Stimulated activated CD8-positive, alpha-beta memory T cell treated with anti-CD3 and anti-CD28 coated beads, Interleukin-2, amount 100 ng/mL, for 1 hour (primary cell): ENCODE measurements at places on chromosomes 4 and X.

DNA sequence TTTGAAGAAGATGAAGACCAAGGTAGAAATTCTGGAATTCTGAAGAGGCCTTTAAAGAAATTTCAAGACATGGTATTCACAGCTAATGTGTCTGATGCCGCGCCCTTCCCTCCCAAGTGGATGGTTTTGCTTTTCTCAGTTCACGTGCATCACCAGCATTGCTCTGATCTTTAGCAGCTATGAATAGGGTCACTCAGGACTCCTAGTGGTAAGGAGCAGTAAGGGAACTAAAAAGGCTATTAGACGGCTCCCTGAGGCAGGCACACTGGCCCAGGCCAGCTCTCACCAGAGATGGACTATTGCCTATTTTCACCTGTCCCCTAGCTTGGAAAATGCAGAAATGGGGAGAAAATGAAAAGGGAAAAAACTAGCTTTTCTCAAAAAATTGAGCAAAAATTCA is 447.5 kb upstream of the RASGEF1B start:
- DNase-seq = no peak

- DNase-seq = no peak
These were observed 13.7 kb downstream of the GAB3 start for GRCh38 chrX:154737136-154737535.

DNA sequence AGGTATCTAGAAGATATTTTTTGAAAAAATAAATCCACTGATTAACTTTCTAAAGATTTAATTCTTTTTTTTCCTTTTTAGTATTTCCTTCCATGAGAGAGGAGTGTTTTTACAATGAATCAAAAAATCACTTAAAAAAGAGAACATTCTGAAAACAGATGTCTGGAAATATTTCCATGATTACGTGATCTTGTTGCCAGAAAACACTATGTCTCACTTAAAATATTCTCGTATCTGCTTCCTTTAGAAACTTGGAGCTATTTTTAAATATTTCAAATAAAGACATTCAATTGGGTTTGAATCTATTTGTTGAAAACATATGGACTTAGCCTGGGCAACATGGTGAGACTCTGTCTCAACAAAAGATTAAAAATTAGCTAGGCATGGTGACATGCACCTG is 232.8 kb upstream of the RASGEF1B start:
- no peak for DNase-seq

DNA sequence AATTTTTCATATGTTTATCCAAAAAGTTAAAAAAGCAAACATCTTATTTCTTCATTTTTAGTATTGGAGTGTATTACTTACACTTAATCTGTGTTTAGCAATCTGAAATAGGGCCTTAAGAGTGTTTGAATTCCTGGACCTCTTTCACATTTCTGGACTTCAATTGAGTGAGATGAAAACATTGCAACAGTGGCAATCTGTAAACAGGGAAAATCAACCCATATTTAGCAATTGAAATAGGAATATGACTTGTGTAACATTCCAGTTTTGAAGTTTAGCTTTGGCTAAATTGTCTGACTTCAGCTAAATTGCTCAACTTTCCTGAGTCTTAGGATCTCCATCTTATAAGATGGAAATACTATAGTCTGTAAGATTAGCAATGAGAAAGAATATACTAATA is 34.6 kb upstream of the FHL1 start:
- DNase-seq = no peak

- DNase-seq = no peak
These were observed 31.8 kb downstream of the AMMECR1 start for GRCh38 chrX:110286106-110286505.

DNA sequence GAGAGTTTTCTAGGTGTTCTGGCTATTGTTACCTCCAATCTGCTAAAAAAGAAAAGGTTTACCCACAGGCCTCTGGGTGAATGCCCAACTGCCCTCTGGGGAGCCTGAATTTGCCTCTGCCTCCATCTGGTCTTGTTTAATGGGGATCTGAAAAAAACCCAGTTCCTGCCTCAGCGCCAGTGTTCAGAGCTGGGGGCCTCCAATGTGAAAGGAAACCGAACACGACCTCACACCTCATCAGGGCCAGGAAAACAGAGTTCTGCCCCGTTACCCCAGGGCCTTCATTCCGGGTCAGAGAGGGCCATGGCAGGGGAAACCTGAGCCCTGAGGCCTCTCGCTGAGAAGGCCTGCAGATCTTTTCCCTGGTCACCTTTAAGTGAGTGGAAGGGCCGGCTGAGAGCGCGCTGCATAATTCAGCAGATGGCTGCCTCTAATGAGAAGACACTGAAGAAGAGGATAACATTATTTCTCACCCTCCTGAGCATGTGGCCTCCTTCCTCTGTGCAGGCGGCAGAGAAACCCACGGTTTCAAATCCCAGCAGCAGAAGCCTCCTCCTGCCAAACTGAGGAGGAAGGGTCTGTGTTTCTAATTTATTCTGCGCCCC is 6.8 kb downstream of the SEPTIN6 start:
- no peak for DNase-seq

DNA sequence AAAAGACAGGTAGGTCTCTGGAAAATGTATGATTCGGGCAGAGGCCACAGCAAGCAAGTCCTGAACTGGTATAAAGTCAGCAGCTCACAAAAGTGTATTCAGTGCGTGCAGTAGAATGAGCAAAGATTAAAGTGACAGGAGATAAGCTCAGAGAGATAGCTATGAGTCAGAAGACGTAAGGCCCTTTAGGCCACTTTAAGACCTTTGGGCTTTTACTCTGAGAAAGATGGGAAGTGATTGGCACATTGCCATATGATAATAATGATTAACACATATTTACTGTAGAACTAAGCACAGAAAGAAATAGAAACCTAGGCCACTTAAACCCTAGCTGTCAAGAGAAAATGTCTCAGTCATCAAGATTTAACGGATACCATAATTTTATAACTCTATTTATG is 51.7 kb downstream of the TBCK start:
- no peak for DNase-seq

GRCh38 chr4:37821953-37822605 is 4.4 kb upstream of the PGM2 start:
- DNase-seq = no peak

- DNase-seq = no peak
These were observed at the start of gene SMIM10 for GRCh38 chrX:134990801-134991481. SMIM10 (plus strand) TSS chrX:134990991; CDS start chrX:134991096, 105 bp downstream.

DNA sequence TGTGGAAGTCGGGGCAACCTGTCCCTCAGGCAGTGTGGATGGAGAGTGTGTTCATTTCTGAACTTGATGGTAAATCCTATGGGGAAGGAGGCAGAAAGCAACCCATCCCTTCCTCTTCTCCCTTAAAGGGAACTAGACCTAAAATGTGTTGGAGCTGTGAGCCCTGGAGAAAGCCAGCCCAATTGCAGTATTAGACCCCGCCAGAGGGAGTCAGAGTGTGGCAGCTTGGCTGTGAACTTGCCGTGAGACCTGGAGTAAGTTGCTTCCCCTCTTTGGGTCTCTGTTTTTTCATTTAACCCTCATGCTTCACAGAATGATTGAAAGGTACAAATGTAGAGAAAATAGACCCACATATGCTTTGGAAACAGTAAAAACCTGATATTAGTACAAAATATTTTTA is 108.7 kb upstream of the PAK3 start:
- no peak for DNase-seq

- no peak for DNase-seq
These were observed 199.3 kb upstream of the FAT4 start for GRCh38 chr4:125115476-125115875.

- no peak for DNase-seq
These were observed 22.1 kb downstream of the PPP1R2C start for GRCh38 chrX:42755815-42756214.

- no peak for DNase-seq
These were observed 3.4 kb downstream of the AKAP14 start for GRCh38 chrX:119899125-119899524.

DNA sequence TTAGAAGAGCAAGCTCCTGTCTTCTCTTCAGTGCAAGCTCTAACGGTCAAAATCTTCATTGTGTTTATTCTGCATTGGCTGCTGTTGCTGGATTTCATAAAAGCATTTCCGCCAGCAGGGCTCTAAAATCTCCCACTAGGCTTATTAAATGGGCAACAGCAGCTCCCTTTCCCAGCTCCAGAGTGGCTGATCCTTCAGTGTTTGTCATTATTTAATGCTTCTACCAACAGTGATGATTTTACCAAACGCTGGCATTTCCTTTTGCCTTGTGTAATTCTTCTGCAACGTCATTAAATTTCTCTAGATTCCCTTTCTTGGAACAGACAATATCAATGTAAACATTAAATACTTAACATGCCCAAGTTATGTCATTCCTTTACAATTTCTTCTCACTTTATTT is 20.1 kb downstream of the SLC7A11 start:
- no peak for DNase-seq

GRCh38 chrX:116272322-116272721 is 101.8 kb downstream of the AGTR2 start:
- no peak for DNase-seq

GRCh38 chrX:110732266-110732665 is 63.4 kb downstream of the CHRDL1 start:
- DNase-seq = no peak

GRCh38 chr4:169730564-169730963 is 27.2 kb downstream of the HPF1 start:
- DNase-seq = no peak

DNA sequence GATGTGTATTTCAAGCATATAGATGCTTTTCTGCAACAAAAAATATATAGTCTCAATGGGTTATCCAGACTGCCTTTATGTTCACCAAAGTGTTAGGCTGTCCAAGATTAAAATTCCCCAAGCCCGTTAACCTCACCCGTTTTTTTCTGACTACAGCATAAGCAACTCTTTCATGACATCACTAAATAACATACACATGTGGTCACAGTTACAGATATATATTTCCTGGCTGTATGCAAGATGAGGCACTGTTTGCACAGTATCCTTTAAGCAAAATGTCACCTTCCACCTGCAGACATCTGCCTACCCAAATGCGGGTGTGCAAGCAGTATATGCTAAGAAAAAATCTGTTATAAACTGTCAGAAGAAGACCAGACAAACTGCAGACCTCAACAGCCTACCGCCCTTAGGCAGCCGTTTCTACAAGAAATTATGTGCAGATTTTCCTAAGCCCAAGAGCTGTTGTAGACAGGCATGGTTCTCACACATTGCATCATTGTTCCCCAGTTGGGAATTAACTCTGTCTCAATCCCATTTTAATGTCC is 183.1 kb upstream of the MXRA5 start:
- no peak for DNase-seq

GRCh38 chr4:172985552-172985951 is 183.1 kb upstream of the GALNT7 start:
- no peak for DNase-seq

DNA sequence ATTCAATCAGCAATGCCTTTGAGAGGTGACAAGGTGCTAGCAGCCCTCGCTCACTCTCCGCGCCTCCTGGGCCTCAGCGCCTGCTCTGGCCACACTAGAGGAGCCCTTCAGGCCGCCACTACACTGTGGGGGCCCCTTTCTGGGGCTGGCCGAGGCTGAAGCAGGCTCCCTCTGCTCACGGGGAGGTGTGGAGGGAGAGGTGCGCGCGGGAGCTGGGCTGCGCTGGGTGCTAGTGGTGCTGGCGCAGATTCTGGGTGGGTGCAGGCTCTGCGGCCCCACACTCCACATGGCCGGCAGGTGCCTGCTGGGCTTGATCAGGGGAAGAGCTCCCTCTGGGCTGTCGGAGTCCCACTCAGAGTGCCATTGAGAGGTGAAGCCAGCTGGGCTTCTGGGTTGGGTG is 351.0 kb downstream of the GASK1B start:
- no peak for DNase-seq

DNA sequence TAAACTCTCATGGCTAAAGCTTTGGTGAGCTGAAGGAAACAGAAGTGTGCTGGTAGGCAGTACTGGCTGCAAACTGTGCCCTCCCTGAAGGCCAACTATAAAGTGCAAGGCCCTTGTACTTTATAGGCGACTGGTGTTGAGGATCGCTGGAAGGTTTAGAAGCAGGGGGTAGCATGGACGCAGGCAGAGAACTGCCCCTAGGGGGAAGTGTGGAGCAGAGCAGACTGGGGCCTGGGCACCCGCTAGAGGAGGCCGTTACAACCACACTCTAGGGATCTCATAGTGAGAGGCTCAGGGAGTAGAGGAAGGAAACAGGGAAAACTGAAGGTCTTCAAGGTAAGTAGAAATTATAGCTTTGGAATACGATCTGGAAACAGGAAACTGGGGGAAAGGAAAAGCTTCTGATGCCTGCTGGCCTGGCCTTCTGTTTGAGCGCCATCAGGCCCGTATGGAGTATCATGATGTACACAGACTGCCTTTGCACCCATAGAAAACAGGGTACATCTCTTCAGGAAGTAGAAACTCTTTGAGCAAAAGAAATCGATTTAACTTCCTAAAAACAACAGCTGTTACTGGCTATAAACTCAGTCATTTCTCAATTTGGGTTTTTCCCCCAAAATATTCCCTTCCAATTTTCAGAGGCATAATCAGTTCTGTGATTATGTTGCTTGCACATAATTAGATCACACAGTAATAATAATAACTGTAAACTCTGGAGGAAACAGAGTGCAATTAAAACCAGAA is 23.9 kb upstream of the TMSB4X start:
- DNase-seq = peak; percentile 48

GRCh38 chr4:139986689-139987501 is 167.1 kb downstream of the MAML3 start:
- no peak for DNase-seq

GRCh38 chr4:98919996-98920395 is 8.9 kb downstream of the EIF4E start:
- DNase-seq = no peak

GRCh38 chr4:182969651-182970279 is 52.6 kb upstream of the DCTD start:
- no peak for DNase-seq

DNA sequence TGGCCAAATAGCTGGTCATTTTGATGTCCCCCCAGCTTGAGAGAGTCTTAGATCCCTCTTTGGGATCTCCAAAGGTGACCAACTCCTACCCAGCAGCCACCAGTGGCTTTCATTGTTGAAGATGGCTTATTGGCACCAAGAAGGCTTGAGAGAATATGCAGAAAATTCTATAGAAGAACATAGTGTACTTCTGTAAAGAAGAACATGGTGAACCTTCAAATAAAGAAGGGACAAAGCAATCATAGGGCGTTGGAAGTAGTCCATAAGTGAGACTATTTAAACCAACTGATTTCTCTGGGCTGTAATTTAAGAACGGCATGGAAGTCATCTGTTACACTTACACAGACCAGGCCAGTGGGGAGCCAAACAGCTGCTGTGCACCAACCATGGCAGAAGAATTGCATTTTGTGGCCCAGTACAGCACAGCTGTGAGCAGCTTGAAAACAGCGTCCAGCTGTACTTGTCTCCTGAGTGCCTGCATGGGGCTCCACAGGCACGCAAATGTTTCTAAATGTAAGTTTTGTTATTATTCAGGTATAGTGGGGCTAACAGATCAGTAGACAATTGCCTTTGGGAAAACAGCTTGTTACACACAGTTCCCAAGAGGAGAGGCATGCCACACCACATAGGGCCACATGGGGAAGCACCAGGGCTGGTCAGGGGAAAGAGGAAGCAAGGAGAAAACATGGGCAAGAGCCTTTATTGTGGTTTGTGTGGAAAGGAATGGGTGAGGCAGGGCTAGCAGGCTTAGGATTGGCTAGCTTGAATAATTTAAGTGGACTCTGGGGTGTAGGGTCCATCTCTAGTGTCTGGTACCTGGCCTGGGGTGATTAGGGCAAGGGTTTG is 125.0 kb downstream of the ARHGAP6 start:
- no peak for DNase-seq

GRCh38 chrX:51931566-51932150 is 38.2 kb downstream of the MAGED1 start:
- DNase-seq = no peak

GRCh38 chr4:2286904-2287593 is 25.1 kb upstream of the MXD4 start:
- no peak for DNase-seq
